ENCODE measurements at places on chromosomes 1 and 21.

- DNase-seq, result no peak
These were observed 206.9 kb downstream of the MATN1 start for GRCh38 chr1:30516485-30516858.

- DNase-seq, result peak; percentile 86
These were observed 19.4 kb upstream of the SLAMF6 start for GRCh38 chr1:160542303-160542945.

- DNase-seq, result peak; percentile 2
These were observed 55.8 kb upstream of the RC3H1 start for GRCh38 chr1:174077749-174078490.

DNA sequence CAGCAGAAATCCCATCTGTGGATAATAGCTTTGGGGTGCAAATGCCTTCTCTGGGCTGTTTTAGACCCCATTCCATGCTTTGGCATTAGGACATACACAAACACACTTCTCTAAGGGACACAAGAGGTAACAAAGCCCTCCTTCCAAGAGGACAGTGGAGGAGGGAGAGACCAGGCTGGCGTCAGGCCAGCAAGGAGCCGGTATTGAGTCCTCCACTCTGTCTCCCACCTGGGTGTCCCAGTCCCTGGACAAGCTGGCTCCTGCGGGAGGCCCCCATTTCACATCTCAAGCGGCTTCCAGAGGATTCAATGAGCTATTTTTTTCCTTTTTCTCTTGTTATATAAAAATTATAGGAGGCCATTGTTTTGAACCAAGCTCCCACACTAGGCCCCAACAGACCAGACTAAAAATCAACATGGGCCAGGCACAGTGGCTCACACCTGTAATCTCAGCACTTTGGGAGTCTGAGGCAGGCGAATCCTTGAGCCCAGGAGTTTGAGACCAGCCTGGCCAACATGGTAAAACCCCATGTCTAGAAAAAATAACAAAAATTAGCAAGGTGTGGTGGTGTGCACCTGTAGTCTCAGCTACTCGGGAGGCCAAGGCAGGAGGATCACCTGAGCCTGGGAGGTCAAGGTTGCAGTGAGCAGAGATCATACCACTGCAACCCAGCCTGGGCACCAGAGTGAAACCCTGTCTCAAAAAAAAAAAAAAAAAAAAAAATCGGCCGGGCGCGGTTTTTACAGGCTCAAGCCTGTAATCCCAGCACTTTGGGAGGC lies 142.9 kb downstream of the TOMM20 start:
- no peak for DNase-seq

DNA sequence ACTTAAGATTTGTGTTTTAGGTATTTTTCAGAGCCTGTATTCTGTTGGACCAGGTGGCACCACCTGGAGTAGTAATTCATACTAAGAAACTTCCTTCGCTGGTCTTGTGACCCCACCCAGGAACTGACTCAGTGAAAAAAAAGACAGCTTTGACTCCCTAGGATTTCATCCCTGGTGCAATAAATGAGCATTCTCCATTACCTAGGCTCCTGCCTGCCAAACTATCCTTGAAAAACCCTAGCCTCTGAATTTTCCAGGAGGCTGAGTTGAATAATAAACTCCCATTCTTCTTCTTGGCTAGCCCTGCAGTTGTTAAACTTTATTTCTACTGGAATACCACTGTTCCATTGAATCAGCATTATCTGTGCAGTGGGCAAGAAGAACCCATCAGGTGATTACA lies 10.6 kb upstream of the RGS18 start:
- no peak for DNase-seq

- DNase-seq, result no peak
These were observed 74.0 kb downstream of the MAB21L3 start for GRCh38 chr1:116185161-116185701.

- DNase-seq, result no peak
These were observed 55.2 kb upstream of the PALMD start for GRCh38 chr1:99590578-99591209.

- no peak for DNase-seq
These were observed 59.6 kb upstream of the FAM3B start for GRCh38 chr21:41256771-41257702.

- DNase-seq, result peak; percentile 5
These were observed 45.5 kb downstream of the RABGAP1L start for GRCh38 chr1:174204697-174205308.

DNA sequence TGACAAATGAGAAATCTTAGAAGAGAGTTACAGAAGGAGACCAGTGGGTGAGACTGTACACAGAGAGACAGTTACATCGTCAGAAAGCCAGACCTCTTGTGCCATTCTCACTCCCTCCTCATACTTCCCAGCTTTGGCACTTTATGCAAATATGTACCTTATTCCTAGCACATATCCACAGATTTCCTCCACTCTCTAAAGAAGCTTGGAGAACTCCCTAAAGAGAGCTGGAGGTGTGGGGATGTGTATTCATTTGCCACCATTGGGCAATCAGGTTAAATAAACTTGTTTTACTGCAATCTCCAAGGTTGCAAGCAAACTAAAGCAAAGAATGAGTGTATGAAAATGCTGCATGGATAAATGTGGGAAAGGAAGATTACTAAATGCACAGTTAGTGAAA lies 380.9 kb upstream of the PRMT6 start:
- DNase-seq, result no peak

GRCh38 chr1:111989531-111990025 lies at the start of gene KCND3:
TSS of gene KCND3 (minus strand) at chr1:111989668.
- DNase-seq, result peak; percentile 54

DNA sequence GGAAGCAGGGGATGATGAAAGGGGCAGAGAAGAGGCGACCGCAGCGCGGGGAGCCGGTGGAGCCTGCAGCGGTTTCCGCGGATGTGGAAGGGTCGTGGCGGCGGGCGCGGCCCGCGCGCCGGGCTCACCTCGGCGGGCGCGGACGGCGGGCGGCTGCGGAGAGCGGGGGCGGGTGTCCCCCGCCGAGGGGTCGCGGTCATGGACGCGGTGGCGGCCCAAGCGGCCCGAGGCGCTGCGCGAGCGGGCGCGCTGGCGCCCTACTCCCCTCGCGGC lies 572 bp downstream of the LPGAT1 start:
- no peak for DNase-seq

GRCh38 chr1:33424205-33424604 lies 6.7 kb downstream of the PHC2 start:
- DNase-seq, result no peak

GRCh38 chr1:18929686-18930085 lies 26.8 kb downstream of the IFFO2 start:
- no peak for DNase-seq

- DNase-seq, result no peak
These were observed 46.3 kb downstream of the NGF start for GRCh38 chr1:115291741-115292140.

- no peak for DNase-seq
These were observed 27.2 kb downstream of the NIPAL3 start for GRCh38 chr1:24442764-24443163.

- DNase-seq, result no peak
These were observed 87.8 kb upstream of the S1PR1 start for GRCh38 chr1:101148980-101149379.

DNA sequence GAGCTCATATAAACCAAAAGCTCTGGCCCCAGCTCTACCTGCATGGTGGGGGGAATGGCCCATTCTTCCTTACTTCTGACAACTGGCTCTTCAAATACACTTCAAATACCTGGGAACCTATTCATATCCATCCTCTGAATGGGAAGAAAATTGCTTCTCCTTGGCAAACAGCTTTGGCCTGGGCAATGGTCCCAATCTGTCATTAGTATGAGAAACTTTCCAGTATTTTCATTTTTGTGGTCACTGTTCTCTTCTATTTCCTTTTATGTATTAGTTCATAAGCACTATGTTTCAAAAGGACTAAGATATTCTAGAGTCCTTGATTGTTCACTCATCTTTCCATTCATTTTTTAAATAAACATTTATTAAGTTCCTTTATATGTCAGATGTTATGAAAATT lies 5.2 kb upstream of the HSD3B2 start:
- DNase-seq, result no peak

Data from small intestine (tissue), 16 donors.